ENCODE measurements at places on chromosomes 5 and 9.

- no peak overlapping the region for H3K4me3 ChIP-seq
- no peaks in the 10 kb centered on the region for H3K4me1 ChIP-seq
- no peak for DNase-seq
- H3K36me3 ChIP-seq: peaks cover 62% of the 10 kb centered on the region
- H3K27me3 ChIP-seq: no peaks in the 10 kb centered on the region
- no peak overlapping the region for H3K27ac ChIP-seq
These were observed 46.1 kb downstream of the ZNF618 start for GRCh38 chr9:113922160-113922559.

- H3K4me3 ChIP-seq: no peak overlapping the region
- no peak overlapping the region for H3K27ac ChIP-seq
These were observed 2.7 kb downstream of the TNC start for GRCh38 chr9:115115117-115115880.

GRCh38 chr9:124409410-124409809 lies 5.8 kb downstream of the PSMB7 start:
- DNase-seq: no peak
- H3K4me3 ChIP-seq: no peak overlapping the region
- H3K27ac ChIP-seq: no peak overlapping the region
- peaks cover 33% of the 10 kb centered on the region for H3K36me3 ChIP-seq
- H3K27me3 ChIP-seq: no peaks in the 10 kb centered on the region

DNA sequence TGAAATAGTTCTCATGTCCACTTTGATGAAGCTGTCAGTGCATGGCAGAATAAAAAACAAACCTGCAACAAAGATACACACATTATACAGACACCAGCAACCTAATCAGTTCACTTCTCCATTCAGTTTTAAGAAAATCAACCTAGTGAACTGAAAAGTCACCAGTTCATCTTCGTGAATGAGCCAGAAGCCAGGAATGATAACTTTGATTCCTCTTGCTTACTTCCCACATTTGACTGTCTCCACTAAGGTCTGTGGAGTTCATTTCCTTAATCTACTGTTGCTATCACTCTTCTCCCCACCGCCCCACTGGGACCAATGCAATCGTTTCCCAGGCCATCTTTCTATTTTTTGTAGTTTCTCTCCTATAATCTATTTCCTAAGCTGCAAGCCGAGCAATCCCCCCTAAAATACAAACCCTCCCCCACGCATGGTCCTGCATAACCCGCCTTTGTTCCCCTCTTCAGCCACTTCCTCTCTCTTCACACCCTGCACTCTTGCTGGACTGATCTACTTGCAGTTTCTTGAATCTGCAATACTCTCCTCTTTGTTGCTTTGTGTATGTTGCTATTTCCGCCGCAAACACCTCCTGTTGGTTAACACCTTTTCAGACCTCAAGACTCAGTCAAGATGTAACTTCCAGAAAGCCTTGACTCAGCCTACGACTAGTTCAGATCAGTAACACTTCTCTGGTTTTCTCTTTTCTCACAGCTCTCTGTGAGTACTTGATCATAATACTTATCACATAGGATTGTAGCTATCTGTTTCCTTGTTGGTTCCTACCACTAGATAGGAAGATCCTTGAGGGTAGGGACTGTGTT lies 16.6 kb downstream of the STOM start:
- peaks cover 43% of the 10 kb centered on the region for H3K4me1 ChIP-seq
- H3K27ac ChIP-seq: peak overlapping the region; percentile 61
- no peak for DNase-seq
- peaks cover 15% of the 10 kb centered on the region for H3K36me3 ChIP-seq
- H3K4me3 ChIP-seq: no peak overlapping the region

- H3K4me1 ChIP-seq: peaks cover 34% of the 10 kb centered on the region
- peaks cover 17% of the 10 kb centered on the region for H3K36me3 ChIP-seq
- DNase-seq: peak; percentile 32
- H3K27me3 ChIP-seq: no peaks in the 10 kb centered on the region
- H3K4me3 ChIP-seq: no peak overlapping the region
These were observed 8.7 kb downstream of the PDLIM4 start for GRCh38 chr5:132266031-132266835.

DNA sequence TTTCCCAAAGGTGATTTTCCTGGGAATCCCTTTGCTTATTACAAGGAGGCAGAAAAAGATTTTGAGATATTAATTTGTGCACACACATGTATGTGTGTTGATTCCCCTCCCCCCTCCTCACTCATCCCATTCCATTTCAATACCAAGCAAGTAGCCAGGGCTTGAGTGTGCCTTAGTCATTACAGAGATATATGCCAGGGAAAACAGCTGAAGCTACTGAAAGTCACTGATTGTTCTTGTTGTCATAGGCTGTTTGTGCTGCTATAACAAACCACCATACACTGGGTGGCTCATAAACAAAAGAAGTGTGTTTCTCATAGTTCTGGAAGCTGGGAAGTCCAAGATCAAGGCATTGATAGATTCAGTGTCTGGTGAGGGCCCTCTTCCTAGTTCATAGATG lies 158.6 kb downstream of the BAAT start:
- H3K27me3 ChIP-seq: peaks cover 10% of the 10 kb centered on the region
- H3K4me3 ChIP-seq: no peak overlapping the region
- H3K4me1 ChIP-seq: peaks cover 3% of the 10 kb centered on the region
- H3K36me3 ChIP-seq: no peaks in the 10 kb centered on the region
- H3K27ac ChIP-seq: no peak overlapping the region
- DNase-seq: no peak

- DNase-seq: no peak
These were observed 146.5 kb upstream of the CDH6 start for GRCh38 chr5:31047007-31047406.

GRCh38 chr9:37362430-37362829 lies 60.1 kb upstream of the GRHPR start:
- H3K4me3 ChIP-seq: no peak overlapping the region
- no peaks in the 10 kb centered on the region for H3K4me1 ChIP-seq
- peaks cover 5% of the 10 kb centered on the region for H3K36me3 ChIP-seq

DNA sequence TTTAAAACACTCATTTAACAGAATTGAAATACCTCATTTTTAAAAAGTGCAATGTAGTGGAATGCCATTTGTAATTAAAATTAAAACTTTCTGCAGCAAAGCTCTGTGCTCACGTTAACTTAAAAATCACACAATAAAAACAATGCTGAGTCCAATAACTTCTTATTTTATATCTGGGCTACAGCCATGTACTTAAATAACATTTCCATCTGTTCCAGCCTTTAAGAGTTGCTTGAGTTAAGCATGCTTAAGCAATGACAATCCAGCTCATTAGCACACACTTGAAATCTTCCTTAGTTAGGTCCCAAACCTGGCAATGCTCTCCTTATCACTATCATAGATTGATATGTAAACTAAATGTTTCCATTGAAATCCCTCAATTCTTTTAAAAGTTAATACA lies 132.3 kb upstream of the CDH12 start:
- no peaks in the 10 kb centered on the region for H3K27me3 ChIP-seq
- no peak overlapping the region for H3K4me3 ChIP-seq
- no peak overlapping the region for H3K27ac ChIP-seq
- no peaks in the 10 kb centered on the region for H3K36me3 ChIP-seq
- no peaks in the 10 kb centered on the region for H3K4me1 ChIP-seq

DNA sequence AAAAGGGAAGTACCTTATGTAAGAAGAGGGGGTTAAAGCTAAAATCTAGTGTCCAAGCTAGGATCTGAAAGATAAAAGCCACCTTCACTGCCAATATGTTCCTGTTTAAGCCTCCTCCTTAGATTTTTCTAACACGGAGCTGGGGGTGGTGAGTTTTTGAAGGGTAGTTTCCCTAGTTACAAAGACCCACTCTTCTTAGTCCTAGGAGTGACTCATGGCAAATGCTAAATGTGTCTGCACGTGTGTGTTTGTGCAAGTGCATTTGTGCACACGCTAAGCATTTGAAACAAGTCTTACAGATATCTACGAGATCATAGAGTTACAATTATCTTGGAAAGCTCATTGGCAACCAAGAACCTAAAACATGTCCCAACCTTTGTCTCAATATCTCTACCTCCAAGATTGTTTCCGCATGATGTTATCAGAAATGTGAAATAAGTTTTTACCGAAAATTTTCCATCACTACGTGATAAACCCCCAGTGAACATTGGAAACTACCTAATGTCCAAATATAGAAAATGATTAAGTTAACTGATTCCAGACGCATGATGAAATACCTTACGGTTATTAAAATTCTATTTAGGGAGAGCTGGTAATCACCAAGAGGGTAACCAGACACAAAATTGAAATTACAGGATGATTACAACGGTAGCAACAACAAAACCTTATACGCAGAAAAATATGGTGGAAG lies 78.0 kb upstream of the HRH2 start:
- peaks cover 2% of the 10 kb centered on the region for H3K36me3 ChIP-seq
- H3K27ac ChIP-seq: no peak overlapping the region
- peaks cover 6% of the 10 kb centered on the region for H3K27me3 ChIP-seq
- DNase-seq: no peak
- no peaks in the 10 kb centered on the region for H3K4me1 ChIP-seq
- no peak overlapping the region for H3K4me3 ChIP-seq

GRCh38 chr9:104765138-104765537 lies 1.2 kb downstream of the NIPSNAP3B start:
- H3K4me3 ChIP-seq: peak overlapping the region; percentile 86
- H3K36me3 ChIP-seq: peaks cover 1% of the 10 kb centered on the region
- no peaks in the 10 kb centered on the region for H3K27me3 ChIP-seq
- H3K4me1 ChIP-seq: peaks cover 10% of the 10 kb centered on the region
- no peak overlapping the region for H3K27ac ChIP-seq

GRCh38 chr5:148730270-148730669 lies 75.9 kb upstream of the HTR4 start:
- H3K27me3 ChIP-seq: peaks cover 14% of the 10 kb centered on the region
- H3K36me3 ChIP-seq: no peaks in the 10 kb centered on the region
- H3K4me1 ChIP-seq: peaks cover 30% of the 10 kb centered on the region

DNA sequence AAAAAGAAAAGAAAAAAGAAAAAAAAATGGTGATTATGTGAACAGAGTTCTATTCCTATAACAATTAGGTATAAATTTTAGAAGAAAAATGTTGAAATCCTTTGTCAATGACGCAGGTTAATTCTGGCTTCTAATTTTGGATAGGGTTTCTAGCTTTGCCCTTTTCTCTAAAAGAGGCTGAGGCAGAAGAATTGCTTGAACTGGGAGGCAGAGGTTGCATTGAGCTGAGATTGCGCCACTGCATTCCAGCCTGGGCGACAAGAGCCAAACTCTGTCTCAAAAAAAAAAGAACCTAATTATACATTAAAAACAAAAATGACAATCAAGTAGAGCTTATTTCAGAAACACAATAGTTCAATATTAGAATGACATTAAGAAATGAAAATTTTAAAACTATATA lies 2.9 kb downstream of the STXBP1 start:
- H3K27ac ChIP-seq: no peak overlapping the region
- no peak for DNase-seq
- H3K36me3 ChIP-seq: no peaks in the 10 kb centered on the region
- peaks cover 21% of the 10 kb centered on the region for H3K4me1 ChIP-seq
- no peak overlapping the region for H3K4me3 ChIP-seq

DNA sequence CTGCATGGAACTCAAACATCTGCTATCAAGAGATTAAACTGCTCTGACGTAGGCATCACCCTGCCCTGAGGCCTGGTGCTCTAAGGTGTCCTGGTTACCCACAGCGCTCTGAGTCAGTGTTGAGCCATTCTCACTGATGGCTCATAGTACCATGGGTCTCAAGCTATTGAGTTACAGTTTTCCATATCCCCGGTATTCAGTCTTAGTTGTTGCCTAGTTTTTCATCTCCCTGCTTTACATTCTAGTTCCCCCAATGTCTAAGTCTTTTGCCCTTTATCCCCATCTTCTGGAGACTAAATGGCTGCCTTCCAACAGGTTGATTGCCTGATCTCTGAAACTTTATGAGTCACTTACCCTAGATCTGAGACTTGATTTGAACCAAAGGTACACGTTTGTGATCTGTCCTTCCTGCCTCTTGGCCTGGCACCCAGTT lies 161.2 kb upstream of the PTGER4 start:
- H3K4me3 ChIP-seq: no peak overlapping the region
- DNase-seq: no peak
- no peaks in the 10 kb centered on the region for H3K27me3 ChIP-seq
- H3K4me1 ChIP-seq: no peaks in the 10 kb centered on the region
- no peak overlapping the region for H3K27ac ChIP-seq
